ENCODE measurements at places on chromosomes 4 and X. TPM values are rescaled to one million over a fixed set of nuclear protein-coding genes. Genes with fewer than 3 reads are reported as not detected.

Gene P2RY8
- 0.38 TPM for total RNA-seq

Gene F9
- total RNA-seq = not detected

Gene AFM
- total RNA-seq = not detected

Gene ARHGAP10
- total RNA-seq = 22.0 TPM

Gene F11
- not detected for total RNA-seq

Gene LGI2
- 0.06 TPM for total RNA-seq

Gene TBX22
- not detected for total RNA-seq

Gene MFAP3L
- 0.16 TPM for total RNA-seq

Gene HSD17B10
- total RNA-seq = 61.2 TPM
